ENCODE measurements at places on chromosomes 5 and 9. TPM values are rescaled to one million over a fixed set of nuclear protein-coding genes. Genes with fewer than 3 reads are reported as not detected.

DNA sequence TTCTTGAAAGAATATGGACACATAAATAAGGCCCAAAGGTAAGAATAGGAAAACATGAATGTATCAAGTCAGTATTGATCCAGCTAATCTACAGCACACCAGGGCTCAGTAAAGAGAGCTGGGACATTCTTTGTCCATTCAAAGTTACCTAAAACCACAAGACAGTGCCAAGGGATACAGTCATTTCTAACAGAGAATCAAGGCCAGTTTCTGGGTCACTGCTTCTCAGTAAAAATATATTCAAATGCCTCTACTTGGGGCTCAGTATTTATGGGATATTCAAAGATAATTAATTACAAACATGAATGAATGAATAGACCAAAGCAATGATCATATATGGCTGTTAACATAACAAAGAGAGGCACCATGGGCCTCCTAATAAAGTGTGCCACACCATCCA is 34.9 kb downstream of the MTMR12 start:
- DNase-seq: no peak

The IL5 gene
- not detected for polyA plus RNA-seq

- DNase-seq: no peak
These were observed 869.6 kb downstream of the MAT2B start for GRCh38 chr5:164375051-164375450.

DNA sequence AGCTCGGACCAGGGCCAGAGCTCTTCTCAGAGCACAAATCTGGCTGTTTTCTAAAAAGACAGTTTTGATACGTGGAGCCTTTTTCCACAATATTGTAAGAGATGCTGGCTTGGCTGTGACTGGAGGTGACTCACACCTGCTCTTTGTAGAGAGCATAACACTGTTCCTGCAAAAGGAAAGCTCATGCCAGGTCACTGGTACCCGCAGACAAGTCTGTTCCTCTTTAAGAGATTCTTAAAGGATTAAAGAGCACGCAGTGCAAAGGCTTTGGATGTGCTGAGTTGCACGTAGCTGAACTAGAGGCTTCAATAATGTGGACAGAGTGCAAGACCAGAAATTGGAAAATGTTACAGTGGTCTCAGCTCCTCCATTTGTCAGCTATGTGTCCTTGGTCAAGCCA is 19.0 kb downstream of the ACTL7B start:
- no peak for DNase-seq

- DNase-seq: no peak
These were observed 5.1 kb downstream of the STARD4 start for GRCh38 chr5:111507276-111507675.

- DNase-seq: no peak
These were observed 1.8 kb downstream of the TRIM7 start for GRCh38 chr5:181203093-181203711.

DNA sequence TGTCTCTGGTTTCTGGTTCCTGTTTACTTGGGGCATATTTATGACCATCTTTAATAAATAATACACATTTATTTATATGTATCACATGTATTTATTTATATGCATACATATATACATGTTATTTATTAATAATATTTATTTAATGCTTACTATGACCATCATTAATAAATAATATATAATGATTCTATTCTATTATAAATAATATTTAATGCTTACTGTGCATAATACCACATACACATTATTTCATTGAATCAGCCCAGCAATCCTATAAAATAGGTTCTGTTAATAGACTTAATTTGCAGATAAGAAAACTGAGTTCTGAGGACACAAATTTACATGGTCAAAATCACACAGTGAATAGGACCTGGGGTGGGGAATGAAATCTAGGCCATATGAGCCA is 24.2 kb downstream of the ACTBL2 start:
- no peak for DNase-seq

GRCh38 chr5:19605846-19606407 is 382.1 kb downstream of the CDH18 start:
- peak; percentile 1 for DNase-seq

The CDC37L1 gene
- polyA plus RNA-seq: 18.8 TPM

DNA sequence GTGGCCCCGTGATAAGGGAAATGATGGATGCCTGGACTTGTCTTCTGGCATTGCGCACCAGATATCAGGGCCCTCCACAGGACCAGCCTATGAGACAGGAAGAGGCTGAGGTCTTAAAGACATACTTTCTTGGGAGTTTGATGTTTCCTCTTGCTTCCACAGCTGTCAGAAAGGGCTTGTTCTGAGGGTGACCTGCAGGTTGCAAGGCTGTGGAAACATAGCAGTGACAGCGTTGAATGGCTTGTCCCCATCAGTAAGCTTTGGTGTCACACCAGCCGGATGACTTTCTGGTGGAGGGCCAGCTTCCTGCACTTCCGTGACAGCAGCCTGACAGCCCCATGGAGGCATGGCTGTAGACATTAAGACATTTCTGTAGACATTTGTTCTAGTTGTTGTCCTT is 143.2 kb downstream of the C9orf152 start:
- DNase-seq: no peak

DNA sequence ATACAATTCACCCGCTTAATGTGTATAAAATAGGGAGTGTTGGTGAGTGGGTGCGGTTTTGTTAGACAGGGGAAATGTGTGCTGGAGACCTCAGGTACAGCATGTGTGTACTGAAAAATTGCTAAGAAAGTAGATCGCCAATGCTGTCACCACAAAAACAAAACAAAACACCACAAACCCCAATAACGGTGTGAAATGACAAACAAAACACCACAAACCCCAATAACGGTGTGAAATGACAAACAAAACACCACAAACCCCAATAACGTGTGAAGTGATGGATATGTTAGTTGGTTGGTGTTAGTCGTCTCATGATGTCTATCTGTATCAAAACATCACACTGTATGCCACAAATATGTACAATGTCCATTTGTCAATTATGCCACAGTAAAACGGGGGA is 14.2 kb upstream of the GFPT2 start:
- no peak for DNase-seq

Measured in right lung (tissue), 10 donors.